ENCODE measurements at places on chromosomes 16 and 17.

DNA sequence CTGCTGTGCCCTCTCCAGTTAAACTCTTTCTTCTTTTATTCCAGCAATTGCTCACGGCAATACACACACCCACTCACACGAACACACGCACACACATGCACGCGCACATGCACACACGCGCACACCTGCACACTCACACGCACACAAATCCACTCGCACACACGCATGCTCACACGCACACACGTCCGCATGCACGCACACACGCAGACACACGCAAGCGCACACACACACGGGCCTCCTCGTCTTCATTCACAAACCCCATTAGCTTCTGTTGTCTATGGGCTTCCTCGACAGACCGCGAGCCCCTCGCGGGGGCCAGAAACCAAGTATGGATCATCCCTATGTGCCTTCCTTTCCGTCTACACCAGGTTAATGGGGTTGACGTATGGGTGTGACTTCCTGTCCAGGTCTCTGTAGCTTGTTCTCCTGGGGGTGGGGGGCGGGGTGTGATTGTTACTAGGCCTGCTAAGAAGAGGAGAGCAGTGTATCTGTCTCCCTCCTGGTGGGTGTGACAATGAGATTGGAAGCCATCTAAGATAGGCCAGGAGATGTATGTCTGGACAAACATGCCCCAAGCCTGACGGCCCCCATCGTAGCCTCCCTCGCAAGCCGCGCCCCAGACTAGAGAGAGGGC is 670 bp upstream of the CTF1 start:
- no peak for DNase-seq

DNA sequence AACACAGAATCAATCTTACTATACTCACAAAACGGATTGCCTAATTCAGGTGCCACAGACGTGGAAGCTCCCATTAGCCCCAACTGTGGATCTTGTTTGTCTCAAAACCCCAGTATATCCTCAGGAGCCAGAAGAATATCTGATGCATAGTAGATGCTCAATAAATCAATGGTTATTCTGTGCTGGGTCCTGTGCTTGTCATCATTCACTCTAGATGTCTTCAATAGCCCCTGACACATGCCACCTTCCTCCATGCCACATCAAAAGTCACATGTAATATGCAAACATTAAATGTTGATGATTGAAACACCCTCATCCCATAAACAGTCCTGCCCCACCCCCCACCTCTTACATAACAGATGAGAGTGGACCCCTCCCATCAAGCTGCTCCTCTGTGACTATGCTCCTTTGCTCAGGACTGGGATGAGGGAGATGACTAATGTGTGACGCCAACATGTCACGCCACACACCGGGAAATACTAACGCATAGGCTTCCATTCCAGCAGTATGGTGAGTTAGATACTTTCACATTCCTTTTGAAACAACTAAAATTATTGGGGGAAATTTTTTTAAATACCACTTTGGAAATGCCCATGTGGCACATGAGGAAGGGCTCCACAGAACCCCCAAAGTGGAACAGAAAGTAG is 267.6 kb upstream of the SDK2 start:
- no peak for DNase-seq

DNA sequence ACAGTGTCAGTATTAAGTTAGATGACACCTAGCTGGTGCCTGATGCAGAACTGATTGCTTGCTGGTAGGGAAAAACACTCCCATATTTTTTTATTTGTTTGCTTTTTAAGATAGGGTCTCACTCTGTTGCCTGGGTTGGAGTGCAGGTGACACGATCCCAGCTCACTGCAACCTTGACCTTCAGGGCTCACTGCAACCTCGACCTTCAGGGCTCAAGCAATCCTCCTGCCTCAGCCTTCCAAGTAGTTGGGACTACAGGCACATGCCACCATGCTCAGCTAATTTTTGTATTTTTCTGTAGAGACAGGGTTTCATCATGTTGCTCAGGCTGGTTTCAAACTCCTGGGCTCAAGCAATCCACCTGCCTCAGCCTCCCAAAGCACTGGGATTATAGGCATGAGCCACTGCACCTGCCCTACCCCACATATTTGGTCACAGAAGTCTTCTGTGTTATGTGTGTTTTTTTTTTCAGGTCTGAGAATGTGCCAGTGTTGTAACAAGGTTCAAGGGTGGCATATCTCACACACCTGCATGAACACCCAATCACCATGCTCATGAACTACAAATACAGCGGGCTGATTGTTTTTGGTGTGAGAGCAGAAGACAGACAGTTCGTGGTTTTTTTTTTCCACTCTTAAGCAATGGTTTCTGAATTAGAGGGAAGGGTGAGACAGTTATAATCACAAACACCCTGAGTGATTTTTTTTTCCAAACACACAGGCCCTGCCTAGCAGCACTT is 22.8 kb downstream of the SPAG9 start:
- no peak for DNase-seq

- DNase-seq = no peak
Observed at GRCh38 chr16:739560-740458, 988 bp downstream of the CIAO3 start.

DNA sequence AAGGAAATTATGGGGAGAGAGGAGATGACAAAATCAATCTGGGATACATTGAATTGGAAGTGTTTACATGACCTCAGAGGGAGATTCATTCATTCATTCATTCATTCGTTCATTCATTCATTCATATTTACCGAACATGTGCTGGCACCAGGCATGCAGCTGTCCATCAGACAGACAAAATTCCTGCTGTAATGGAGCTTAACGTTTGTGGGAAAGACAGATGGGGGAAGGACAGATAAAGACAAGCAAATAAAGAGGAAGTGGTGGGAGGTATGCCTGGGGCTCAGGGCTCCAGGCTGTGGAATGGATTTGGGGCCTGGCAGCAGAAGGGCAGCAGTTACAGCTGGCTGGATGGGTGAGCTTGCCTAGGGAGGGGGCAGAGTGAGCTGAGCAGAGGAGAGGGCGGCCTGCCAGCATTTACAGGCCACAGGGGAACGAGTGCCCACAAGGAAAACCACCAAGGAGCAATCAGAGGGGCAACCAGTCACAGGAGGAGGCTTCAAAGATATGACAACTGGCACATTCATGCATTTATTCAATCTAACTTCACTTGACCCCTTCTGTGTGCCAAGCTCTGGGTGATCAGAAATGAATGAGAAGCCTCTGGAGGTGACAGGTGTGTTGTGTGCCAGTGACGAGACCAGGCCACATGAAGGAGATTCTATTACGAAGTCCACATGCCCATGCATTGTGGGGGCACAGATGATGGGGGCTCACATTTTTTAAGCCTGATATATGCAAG is 48.5 kb downstream of the ARHGAP27 start:
- DNase-seq = no peak

GRCh38 chr16:89155851-89156739 is 15.5 kb upstream of the CDH15 start:
- no peak for DNase-seq

DNA sequence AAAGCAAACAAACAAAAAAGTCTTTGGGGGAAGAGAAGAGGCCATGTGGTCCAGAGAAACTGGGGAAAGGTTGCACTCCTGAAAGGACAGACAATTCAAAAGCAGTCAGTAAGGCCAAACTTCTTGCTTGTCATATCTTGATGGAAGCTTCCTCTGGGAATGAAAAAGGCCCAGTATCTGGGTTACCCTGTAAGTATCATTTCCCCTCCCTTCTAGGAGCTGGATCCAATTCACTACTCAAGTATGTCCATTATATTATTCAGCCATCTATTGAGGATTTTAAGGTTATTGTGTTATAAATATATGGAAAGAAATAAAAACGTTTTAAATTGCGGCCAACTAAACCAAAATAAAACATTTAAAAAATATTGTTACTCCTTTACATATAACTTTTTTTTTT is 26.0 kb upstream of the MON1B start:
- no peak for DNase-seq

GRCh38 chr17:73921306-73921705 is 277.1 kb upstream of the SDK2 start:
- no peak for DNase-seq

DNA sequence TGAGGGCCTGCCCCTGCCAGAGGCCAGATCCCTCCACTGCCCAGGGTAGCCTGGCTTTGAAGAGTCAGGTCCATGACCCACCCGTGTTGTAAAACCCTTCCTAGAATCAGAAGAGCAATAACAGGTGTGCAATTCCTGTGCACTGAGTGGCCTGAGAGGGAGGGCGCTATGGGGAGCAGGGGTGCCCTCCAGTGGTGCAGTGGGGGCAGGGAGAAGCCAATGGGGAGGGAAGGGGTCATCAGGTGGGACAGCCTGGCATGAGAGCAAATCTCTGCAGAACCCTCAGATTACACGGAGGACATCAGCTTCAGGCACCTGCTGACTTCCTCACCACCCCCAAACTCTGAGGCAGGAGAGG is 72.9 kb upstream of the ZNF469 start:
- DNase-seq = no peak

GRCh38 chr17:82923366-82924113 is 83.7 kb upstream of the ZNF750 start:
- no peak for DNase-seq

- no peak for DNase-seq
Observed at GRCh38 chr16:68046106-68046505, 23.0 kb downstream of the DUS2 start.

DNA sequence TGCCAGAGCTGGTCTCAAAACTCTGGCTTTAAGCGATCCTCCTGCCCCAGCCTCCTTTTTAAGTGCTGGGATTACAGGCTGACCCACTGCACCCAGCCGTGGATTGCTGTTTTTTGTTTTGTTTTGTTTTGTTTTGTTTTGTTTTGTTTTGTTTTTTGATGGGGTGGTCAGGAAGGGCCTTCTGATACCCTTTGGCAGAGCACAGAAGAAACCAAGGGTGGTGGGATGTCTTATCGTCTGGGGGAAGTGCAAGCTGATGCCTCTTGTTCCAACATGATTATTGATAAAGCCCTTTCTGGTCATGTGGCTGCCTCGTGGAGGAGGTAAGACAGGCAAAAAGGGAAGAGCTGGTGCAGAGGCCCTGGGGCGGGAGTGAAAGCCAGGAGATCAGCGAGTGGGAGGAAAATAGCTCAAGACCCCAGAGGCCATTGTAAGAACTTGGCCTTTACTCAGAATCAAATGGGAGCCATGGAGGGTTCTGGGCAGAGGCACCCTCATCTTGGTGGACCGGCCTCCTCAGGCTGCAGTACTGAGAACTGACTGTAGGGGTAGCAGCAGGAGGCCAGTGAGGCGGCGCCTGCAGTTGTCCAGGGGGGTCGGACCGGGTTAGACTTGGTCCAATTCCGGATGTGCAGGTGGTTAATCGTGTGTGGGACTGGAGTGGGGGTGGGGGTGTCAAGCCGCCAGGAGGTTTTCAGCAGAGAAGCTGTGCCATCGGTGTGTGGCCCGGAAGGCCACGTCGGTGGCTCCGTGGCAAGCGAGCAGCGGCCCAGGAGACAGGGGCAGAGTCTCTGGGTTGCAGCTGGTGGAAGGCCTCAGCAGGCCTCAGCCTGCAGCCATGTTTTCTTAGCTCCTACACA is 84.4 kb upstream of the GSE1 start:
- DNase-seq = no peak

DNA sequence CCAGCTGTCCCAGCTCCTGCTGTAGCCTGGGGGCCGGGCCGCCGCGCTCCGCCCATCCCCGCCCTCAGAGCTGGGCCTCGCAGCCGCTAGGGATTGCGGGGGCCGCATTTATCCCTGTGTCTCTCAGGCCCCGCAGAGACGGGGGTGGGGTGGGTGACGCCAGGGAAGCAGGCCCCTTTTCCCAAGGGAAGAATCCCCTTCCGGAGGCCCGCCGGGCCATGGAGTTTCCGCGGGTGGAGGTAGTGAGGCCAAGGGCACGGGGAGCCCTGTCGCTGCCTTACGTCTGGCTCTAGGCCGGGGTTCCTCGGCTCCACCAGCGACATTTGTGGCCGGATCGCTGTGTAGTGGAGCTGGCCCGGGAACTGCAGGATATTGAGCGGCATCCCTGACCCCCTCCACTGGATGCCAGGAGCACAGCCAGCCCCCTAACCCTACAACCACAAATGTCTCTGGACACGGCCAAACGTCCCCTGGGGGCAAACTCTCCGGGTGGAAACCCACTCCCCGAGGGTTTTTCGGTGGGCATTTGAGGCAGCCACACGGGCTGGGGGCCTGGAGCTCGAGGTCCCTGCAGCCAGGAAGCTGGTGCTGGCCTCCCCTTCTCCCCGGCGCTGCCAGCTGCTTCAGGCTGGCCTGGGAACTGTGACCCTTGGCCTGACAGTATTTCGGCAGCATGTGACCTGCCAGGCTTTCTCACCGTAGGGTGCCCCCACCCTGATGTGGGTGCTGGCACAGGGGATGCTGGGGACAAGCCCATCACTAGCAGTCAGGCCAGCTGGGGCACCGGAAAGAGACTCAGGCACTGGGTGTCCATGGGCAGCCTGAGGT is 12.0 kb upstream of the CD300A start:
- DNase-seq = no peak

DNA sequence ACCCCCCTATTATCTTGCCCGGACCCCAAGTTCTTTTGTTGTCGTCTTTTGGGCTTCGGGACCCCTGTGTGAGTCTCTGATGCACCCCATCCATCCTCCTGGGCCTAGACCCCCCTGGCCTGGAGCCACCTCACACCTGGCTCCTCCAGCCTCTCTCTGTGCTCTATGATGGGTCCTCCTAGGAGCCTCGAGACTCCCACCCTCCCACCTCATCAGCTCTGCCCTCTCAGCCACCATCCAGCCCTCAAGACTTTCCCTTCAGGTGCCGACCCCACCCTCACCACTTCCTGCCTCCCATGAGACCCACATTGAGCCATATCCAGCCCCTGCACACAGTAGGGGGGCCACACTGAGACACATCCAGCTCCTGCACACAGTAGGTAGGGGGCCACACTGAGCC is 8.7 kb upstream of the ATP2A3 start:
- no peak for DNase-seq

- peak; percentile 80 for DNase-seq
Observed at GRCh38 chr17:979539-980405, at the start of gene NXN. Gene NXN (minus strand): TSS chr17:979776.

- peak; percentile 75 for DNase-seq
Observed at GRCh38 chr16:81616321-81617020, 162.6 kb upstream of the PLCG2 start.

GRCh38 chr17:70074956-70075355 is at the start of gene KCNJ16:
Gene KCNJ16 (plus strand): TSS chr17:70075225. CDS start chr17:70132088, 56,863 bp downstream.
- no peak for DNase-seq

DNA sequence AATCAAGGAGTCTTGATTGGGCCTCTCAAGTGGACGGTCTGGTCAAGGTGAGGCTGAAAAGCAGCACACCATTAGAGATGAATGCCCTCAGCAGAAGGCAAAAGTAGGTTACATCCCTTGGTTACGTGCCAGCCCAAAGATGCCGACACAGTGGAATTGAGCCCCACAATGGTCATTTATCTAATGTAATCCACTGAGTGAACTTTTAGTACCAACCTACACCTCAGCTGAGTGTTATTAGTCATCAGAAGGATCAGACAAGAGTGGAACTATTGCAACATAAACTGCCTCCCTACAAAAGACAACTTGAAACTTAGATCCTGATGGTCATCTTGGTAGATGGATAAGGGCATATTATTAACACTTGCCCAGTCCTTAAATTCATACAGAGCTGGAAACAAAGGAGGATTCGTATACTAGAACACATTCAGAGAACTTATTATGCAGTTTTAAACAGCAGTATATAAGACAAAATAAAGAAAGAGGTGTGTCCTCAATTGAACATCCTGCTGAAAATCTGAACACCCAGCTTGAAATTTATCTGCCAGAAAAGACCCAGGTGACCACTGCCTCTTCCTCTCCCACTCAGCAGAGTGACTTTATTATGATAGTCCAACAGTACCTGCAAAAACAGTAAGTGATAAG is 2.8 kb downstream of the DCUN1D3 start:
- no peak for DNase-seq
